A673 (cell line): ENCODE measurements at places on chromosomes 16 and 17.

DNA sequence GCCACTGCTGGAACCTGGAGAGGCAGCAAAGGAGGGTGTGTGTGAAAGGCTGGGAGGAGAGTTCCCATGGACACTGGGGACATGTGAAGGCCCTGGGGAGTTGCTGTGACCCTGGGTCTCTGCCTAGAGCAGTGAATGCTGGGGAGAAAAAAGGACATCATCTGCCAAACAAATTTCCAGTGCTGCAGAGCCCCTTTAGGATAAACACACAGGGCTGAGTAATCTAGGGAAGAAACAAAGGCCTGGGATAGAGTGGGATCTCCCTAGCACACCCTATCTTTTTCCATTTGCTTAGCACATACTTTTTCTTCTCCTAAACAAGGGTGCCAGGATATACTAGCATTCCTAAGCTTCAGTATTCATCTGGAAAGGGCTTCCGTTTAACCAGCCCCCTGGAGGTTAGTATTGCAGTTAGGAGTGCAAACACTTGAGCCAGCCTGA, 3.3 kb upstream of the HIGD1B start:
- DNase-seq = no peak

GRCh38 chr17:81090361-81091136, 55.6 kb downstream of the BAIAP2 start:
- DNase-seq = peak; percentile 82

DNA sequence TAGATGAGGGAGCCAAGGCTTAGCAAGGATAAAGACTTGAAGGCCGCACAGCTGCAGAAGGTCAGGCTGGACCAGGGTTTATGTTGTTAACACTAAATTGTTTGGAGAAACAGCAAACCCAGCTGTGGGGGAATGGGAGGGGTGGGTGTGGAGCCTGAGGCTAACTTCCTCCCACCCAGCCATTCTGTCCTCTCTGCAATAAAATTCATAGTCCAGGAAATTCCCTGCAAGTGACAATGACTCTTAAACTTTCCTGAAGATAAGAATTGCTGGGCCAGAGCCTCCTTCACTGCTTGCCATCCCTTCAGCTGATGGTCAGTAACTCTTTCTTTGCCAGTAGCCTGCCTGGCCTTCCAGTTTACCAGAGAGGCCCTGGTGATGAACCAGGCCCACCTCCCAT, 19.4 kb upstream of the ATP5MC1 start:
- no peak for DNase-seq

DNA sequence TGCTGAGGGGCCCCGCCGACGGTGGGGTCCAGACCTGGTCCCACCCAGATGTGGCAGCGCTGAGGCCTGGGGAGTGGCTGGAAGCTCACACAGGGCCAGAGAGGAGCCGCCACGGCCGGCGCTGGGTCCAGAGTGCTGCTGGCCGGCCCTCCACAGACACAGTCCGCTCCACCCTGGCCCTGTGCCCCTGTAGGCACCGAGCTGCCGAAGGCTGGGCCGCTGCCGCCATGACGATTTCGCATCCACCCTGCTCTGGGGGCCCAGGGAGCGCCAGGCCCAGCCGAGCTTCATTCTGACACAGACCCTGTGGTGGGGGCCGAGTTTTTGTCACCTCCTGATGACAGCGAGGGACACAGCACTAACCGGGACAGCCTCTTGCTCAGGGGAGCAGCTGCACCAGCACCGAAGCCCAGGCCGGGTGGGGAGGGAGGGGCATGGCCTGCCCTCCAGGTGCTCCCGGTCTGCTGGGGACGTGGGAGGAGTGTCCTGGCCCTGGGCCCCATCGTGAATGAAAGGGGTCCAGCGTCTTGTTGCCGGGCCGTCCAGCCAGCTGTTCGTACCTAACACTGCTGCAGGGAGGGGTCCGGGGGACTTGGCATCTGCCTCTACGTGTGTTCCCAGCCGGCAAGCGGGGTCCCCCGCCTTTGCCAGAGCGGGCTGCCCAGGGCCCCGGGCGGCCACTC, 27.1 kb upstream of the SSTR5 start:
- no peak for DNase-seq

DNA sequence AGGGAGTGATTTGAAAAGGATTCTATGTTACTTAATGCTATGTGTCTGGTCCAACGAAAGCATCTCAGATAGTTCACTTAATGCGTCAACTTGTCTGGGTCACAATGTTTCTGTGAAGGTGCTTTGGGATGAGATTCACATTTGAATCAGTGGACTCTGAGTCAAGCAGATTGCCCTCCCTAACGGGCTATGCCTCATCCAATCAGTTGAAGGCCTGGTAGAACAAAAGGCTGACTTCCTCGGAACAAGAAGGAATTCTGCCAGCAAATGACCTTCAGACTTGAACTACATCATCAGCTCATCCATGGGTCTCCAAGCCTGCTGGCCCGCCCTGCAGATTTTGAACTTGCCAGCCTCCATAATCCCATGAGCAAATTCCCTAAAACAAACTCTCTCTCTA, 15.2 kb downstream of the EMP2 start:
- no peak for DNase-seq

GRCh38 chr17:34673995-34674890, 94.9 kb downstream of the TMEM132E start:
- DNase-seq = no peak
